ENCODE measurements at places on chromosomes 1 and 21.

GRCh38 chr1:241614144-241614543, 26.0 kb downstream of the CHML start:
- no peak for DNase-seq

- no peak for DNase-seq
These were observed 434 bp downstream of the CLDN17 start for GRCh38 chr21:30166171-30166570.

DNA sequence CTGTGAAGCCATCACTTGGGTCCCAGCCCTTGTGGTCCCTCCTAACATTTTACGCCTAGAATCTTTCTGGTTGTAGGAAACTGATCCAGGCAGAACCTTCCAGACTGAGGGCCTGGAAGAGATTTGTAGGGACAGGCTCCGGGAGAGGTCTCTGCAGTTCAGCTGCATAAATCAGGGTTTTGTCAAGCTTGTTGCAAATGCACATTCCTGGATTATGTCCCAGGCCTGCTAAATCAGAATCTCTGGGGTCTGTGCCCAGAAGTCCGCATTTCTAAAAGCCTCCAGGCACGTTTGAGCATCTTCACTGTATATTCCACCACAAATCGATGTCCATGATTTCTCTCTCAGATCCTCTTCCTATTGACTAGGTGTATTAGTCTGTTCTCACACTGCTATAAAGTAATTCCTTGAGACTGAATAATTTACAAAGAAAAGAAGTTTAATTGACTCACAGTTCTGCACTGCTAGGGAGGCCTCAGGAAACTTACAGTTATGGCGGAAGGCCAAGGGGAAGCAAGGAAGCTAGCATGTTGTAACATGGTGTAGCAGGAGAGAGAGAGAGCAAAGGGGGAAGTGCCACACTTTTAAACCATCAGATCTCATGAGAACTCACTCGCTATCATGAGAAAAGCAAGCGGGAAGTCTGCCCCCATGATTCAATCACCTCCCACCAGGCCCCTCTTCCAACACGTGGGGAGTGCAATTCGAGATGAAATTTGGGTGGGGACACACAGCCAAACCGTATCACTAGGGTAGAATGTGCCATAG, 1.2 kb upstream of the FHAD1 start:
- no peak for DNase-seq

DNA sequence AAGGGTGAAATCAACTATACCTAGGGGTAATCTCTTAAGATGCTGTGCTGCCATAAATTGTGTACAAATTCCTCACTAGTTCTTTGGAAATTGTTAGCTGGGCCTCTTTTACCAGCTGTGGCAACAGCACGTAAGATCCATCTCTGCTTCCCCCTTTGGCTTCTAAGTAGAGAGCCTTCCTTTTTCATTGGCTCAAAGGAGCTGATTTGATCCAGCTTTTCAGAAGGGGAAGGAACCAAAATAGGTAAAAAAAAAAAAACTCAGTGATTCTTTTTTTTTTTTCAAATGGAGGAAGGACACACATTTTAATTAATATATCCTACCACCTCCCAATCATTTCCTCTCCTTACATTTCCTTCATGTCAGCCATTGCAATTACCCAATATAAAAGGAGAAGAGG, 4.0 kb upstream of the RCAN1 start:
- DNase-seq = no peak

DNA sequence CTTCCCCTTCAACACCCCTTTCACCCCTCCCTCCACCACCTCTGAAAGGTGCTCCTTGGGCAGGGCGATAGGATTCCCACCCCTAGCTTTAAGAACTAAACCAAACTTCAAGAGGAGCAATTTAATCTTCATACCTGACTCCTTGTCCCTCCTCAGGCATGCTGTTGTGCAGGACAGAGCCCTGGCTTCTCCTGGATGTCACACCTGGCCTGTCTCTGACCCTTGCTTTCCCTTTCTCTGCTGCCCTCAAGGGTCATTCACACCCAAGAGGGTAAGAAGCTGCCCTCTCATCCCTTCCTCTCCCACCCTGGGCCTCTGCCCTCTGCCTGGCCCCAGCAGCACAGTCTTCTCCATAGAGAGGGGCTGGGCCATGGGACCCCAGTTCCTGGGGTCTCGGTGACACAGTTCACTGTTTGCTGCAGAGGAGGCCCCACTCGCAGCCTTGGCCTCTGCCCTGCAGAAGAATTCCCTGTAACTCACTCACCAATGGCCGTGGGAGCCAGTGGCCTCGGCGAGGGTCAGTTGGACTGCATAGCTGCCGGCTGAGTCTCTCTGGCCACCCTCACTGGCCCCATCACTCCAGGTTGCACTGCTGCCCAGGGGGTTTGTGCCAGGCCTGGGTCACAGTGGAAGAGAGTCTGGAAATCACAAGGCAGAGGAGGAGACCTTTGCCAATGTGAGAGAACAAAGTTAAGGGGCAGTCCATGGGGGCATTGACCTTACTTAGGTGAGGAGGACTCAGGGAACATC, 28.4 kb upstream of the LHX4 start:
- DNase-seq = no peak

DNA sequence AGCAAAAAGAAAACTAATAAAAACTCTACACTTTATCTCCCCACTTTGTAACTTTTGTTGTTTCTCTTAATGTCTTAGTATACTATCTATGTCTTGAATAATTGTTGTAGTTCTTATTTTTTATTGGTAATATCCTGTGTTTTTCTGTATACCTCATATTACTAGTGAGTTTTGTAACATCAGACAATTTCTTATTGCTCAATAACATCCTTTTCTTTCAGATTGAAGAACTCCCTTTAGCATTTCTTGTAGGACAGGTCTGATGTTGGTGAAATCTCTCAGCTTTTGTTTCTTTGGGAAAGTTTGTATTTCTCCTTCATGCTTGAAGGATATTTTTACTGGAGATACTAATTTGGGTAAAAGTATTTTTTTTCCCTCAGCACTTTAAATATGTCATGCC, 79.8 kb upstream of the LRRC8B start:
- no peak for DNase-seq

GRCh38 chr1:96011606-96012005, 710.0 kb upstream of the PTBP2 start:
- DNase-seq = no peak

- no peak for DNase-seq
These were observed 162.3 kb upstream of the ADAMTS5 start for GRCh38 chr21:27129215-27129614.

DNA sequence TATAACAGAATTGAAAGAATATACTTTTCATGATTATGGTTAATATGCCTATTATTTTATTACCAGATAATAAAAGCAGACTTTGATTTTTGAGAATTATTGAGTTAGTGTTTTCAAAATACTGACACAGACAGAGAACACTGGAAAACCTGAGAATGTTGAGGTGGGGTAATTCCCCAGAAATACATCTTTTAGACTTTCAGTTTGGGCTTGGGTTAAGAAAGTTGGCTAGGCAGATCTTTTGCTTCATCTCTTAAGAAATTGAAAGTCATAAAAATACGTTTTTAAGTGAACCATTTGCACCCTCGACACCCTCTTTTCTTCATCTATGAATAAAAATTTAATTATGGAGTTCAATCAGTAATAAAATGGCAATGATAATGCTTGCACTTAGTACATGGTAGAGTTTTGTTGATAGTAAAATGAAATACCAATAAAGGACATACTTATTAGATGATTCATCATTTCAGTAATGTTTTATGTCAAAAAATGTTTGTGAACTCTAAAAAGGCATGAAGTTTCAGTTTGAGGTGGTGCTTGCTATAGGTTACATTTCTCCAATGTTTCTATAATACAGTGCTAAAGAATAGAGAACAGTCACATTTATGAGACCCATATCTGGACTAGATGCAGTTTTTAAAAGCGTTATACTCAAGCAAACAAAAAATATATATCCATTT, 1.9 kb upstream of the SAMSN1 start:
- no peak for DNase-seq

DNA sequence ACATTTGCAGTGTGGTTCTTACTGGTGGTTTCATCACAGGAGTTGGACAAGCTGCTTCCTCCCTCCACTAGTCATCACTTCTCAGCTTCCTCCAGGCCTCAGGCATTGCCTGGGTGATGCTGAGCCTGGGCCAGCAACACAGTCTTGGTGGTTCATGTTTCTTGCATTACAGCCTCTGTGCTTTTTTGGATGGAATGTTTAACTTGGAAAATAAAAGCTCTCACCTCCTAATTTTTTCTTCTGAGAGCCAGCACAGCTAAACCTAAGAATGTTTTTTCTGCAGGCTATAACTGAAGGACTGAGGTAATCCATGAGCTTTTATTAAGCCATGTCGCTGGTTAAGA, 66.1 kb upstream of the RHOU start:
- no peak for DNase-seq

DNA sequence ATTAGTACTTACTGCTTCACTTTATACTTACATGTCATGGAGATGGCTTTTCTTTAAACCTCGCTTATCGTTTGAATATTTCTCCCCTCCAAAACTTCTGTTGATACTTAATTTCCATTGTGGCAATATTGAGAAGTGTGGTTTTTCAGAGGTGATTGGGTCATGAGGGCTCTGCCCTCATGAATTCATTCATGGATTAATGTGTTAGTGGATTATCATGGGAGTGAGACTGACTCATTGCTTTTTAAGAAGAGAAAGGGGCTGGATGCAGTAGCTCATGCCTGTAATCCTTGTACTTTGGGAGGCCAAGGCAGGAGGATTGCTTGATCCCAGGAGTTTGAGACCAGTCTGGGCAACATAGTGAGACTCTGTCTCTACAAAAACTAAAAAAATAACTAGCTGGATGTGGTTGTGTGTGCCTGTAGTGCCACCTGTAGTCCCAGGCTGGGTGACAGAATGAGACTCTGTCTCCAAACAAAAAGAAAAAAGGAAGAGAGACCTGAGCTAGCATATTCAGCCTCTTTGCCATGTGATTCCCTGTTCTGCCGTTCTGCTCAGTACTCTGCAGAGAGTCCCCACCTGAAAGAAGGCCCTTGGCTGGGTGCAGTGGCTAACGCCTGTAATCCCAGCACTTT, 30.2 kb downstream of the RABGAP1L start:
- DNase-seq = no peak

GRCh38 chr1:157101149-157101548, 1.5 kb upstream of the ETV3L start:
- DNase-seq = no peak

DNA sequence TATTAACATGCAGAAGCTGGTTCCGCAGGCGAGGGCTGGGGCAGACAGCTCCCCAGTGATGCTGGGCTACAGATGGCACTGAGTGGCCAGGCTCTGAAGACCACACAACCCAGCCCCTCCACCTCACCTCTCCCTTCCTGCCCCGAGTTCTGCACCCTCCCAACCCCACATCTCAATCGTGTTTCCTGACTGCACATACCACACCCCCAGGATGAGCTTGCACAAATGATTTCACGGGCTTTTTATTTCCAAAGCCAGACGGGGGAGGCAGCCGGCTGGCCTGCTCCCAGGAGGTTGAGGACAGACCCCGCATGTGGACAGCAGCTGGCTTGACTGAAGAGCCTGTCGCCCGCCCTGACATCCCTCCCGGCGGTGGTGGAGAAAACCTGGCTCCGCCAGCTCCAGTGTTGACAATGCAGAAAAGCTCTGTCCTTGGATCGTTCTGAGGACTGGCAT, 21.4 kb upstream of the ALDH4A1 start:
- DNase-seq = no peak

DNA sequence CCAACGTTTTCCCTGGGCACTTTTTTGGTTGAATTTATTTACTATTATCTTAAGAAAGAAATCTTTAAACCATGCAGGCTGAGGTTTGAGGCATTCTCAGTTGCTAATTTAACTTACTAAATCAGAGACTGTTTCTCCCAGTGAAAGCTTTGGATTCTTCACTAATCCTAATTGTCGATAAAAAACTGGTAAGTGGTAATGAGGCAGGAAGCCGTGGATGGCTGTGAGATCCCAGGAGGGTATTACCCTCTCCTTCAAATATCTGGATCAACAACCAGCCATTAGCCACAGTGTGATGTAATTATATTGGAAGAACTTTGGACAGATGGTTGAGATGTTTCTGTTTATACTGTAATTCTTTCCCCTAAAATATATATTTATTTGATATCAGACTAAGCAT, 485.0 kb downstream of the DISC1 start:
- DNase-seq = no peak

- no peak for DNase-seq
These were observed 205.2 kb downstream of the HS2ST1 start for GRCh38 chr1:87119541-87120140.

DNA sequence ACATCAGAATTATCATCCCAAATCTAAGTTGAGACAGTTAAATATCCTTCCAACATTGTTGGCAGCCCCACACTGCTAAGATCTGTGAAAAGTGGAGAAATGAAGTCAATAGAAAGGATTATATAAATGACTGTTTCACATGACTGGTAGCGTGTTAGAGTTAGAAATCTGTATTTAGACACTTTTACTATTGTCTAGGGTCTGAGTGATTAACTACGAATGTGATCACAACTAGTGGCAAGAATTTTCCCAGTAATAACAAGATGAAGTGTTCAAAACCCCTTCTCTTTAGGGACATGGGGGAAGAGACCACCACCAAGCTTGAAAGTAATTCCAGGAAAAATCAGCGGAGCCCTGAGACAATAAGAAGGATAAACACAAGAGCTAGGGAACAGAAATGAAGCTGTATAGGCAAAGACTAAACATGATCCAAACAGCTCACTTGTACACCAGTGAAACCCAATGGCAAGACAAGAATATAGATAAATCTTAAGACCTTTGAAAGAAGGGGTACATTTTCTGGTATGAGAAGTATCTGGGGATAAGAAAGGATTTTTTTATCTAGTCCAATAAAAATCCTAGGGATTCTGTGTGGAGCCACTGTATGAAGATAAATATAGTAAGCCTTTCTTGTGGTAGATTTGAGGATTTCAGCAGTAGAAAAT, 646.6 kb upstream of the USP24 start:
- no peak for DNase-seq

- DNase-seq = no peak
These were observed 43.8 kb upstream of the LBR start for GRCh38 chr1:225471453-225472301.

DNA sequence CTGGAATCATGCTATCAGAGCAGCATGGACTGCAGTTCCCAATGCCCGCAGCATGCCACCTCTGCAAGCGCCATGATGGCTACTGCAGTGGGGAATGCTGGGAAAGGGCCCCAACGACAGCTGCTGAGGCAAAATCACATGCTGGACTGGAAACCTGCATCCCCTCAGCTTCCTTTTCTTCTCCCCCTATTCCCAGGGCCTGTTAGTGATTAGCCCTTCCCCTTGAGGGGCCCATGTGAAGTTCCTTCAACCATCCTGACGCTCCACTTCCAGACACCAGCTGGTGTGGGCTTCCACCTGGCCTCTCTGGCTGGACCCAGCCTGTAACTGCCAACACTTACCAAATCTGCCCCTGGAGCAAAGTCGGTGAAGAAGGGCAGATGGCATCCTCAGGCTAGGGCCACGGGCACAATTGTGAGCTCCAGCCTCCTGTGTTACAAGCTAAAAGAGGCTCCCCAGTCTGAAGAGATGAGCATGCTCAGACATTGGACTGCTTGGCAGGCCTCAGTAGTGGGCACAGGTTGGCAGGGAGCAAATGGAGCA, 22.1 kb upstream of the SDC3 start:
- no peak for DNase-seq

- no peak for DNase-seq
These were observed 149.2 kb upstream of the JUN start for GRCh38 chr1:58932859-58933598.

- DNase-seq = peak; percentile 74
These were observed 464 bp downstream of the ACBD6 start for GRCh38 chr1:180501865-180502360.

- DNase-seq = no peak
These were observed 27.8 kb downstream of the FAM20B start for GRCh38 chr1:179053486-179053885.

Measured in COR-L47 (cell line).